NCI-H1417 treated with DMSO at 0.1 percent for 48 hours (cell line): ENCODE measurements at places on chromosomes 5 and 9.

DNA sequence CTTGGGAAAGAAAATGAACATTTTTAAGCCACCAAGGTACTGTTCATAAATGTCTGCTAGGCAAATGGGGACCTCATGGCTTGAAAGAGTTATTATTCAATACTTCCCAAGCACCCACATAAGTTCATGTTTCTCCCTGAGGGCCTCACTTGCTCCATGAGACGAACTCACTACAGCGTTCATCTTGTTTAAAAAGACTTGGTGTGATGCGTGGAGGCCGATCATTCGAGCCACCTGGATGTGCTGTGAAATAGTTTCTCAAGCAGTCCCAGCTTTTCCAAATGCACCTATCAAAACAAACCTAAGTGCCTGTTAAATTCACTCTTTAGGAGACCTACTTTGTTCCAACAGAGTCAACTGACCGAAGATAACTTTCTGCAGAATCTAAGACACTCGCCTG is 103.2 kb downstream of the LHFPL2 start:
- no peak for DNase-seq

DNA sequence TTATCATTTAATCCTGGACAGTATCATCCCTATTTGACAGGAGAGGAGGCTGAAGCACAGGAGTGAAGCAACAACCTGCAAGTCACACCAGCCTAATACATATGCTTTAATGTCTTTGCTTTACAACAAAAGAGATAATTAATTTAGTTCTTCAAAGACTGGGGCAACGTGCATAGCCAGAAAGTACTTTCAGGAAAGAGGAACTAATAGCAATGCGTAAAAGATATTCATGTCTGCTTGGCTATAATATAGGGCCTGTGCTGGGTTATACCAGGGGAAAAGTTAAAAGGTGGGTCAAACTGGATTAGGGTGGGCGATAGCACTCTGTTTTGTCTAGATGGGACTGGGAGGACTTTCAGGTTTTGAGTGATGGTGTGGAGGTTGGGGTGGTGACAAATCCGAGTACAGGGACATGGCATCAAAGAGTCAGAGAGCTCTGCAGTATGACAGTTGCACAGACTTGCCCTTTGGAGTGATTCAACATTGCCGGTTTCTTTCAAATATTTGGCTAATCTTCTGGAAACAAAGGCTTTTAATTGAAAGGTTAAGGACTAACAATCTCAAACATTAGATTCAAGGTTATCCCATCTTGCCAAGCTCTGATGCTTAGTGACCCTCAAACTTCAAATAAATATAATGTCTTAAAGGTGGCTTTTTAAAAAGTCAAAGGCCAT is 11.9 kb downstream of the DAB2 start:
- no peak for DNase-seq

DNA sequence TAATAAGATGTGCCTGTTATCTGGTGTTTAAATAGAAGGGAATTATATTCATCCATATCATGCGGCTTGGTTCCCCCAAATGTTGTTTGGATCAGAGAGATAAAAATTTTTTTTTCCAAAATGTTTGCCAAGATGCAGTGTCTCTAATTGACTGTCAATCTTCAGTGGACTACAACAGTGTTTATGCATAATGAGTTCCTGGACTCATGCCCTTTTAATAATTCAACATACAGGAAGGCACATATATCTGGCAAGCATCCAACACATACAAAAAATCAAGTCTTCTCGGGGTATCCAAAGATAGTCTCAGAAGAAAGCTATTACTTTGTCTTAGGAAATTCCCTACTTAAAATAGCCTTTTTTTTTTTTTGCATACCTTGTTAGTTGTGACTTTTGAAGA is 1534.7 kb downstream of the EFNA5 start:
- no peak for DNase-seq

DNA sequence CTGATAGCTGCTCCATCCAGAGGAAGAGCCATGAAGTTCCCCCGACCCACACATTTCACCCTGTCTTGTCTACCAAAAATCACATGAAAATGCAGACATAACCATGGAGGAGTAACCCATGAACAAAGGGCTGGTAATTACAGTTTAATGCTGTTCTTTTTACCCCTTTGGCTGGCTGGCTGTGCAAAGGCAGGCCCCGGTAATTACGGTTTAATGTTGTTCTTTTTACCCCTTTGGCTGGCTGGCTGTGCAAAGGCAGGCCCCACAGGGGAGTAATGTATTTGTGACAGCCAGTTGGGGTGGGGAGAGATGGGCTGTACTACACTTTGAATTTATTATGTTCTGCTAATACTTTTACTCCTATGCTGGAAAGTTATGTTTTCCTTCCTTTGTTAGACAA is 41.7 kb downstream of the PIK3R1 start:
- no peak for DNase-seq

DNA sequence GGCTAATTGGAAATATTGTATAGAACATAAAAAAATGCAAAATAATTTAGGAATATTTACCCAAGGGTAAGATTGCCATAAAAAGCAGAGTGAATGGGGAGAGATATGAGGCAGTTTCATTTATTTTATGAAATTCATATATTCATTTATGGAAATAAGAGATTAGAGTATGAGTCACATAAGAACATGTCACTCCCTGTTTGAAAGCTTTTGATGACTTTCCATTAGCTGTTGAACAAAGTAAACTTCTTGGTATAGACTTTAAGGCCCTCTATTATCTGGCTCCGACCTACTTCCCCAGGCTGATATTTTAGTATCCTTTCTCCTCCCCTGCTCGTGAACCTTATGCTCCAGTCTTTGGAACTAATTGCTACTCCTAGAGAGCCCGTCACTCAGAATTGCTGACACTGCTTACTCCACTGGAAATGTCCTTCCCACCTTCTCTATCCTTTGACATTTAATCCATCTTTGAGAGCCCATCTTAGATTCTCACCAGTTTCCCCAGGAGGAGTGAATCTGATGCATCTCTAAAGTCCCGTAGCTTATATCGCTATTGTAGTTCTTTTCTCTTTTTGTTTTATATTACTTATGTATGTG is 8.9 kb upstream of the ACTBL2 start:
- no peak for DNase-seq

- no peak for DNase-seq
Observed at GRCh38 chr9:98187926-98188325, 4.5 kb downstream of the CORO2A start.

- no peak for DNase-seq
Observed at GRCh38 chr9:137973829-137974416, 96.3 kb downstream of the CACNA1B start.

DNA sequence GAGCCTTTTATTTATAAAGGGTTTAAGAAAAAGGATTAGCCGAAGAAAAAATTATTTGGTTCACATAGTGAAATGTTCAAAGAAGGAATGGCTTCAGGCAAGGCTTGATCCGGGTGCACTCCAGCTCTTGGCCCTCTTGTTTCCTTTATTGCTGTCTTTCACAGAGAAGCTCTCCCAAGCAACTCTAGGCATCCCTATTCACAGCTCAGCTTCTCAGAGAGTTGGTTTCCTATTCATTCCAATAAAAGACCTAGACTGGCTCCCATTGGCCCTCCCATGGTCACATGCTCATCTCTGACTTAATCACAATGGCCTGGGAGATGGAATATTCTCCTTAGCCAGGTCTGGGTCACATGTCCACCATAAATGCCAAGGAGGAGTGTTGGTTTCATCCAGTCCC is 9.4 kb upstream of the FGFR4 start:
- no peak for DNase-seq

DNA sequence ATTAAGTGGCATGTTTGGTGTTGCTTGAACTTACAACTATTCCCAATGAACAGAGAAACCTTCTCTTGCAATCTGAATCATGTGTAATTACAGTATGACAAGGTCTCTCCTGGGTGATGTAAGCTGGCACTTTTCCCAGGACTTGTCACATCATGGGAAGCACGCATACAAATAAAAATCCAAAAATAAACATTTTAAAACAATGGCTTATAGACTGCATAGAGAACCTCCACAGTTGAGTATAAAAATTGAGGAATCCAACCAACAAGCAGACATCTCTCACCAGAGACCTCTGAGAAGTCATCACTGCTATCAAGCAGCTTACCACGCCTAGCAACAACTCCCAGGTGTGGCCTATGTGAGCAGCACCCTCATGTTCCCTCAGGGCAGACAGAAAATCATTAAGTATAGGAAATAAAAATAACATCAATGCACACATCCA is 3.9 kb downstream of the MLLT3 start:
- no peak for DNase-seq

GRCh38 chr9:110414471-110414870 is 76.8 kb upstream of the TXNDC8 start:
- DNase-seq: no peak

DNA sequence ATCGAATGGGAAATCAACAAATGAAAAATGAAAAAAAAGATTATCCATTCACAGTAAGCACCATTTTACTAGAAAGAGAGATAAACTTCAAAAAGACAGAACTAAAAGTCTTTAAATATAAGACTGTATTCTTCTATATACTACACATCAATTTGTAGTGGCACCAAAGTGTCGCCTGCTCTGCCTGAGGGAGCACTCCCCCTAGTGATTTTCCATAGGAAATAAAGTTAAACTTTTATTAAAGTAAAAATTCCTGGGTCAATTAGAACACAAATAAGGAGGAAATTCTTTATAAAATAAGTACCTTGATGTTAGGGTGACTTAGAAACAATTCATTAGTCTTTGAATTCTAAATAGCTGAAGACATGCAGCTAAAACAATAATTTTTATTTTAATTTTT is 9.7 kb downstream of the RAD1 start:
- no peak for DNase-seq

GRCh38 chr5:32949286-32949970 is 238.3 kb downstream of the NPR3 start:
- DNase-seq: no peak

GRCh38 chr9:133167096-133167730 is 3.5 kb upstream of the GBGT1 start:
- no peak for DNase-seq

DNA sequence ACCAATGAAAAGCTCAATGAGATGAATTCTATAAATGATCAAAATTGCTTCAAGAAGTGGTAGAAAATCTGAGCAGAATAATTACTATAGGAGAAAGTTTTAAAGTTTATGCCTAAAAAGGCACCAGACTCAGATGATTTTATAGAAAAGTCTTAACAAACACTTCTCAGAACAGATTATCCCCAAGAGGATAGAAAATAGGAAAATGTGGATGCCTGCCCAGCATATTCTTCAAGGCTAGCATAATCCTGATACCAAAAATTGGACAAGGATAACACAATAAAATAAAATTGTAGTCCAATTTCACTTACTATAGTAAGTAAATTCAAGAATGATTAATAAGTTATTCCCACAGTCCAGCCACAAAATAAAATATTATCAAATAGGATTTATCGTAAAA is 397.0 kb downstream of the NR2F1-AS1 start:
- DNase-seq: no peak

DNA sequence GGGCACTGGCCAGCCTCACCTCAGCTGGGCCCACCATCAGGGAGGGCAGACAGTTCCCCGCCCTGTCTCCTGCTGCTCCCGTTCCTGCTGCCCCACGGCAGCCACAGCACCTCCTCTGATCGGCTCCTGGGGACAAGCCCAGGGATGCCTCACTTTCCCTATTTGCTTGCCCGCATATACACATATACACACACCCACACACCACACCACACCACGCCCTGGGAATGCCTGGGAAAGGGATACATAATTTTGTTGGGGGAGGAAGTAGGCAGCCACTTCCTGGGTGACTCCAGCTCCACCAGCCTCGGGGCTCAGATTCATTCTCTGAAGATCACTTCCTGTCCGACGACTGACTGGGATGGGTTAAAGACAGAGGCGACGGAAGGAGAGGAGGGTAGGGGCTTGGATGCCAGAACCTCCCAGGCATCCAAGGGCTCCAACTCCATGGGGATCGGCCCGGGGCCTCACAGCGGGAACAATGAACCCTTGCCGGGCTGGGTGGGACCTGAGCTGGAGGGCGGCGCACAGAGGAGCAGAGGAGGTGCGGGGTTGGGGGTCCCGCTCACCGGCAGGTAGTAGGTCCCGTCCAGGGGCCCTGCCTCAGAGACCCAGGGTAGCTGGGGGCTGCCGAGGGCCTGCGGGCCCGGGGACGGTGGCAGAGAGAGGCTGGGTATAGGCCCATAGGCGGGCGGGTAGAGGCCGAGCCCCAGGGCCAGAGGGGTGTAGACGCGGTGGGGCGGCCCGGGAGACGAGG is 2.0 kb upstream of the MZB1 start:
- no peak for DNase-seq

DNA sequence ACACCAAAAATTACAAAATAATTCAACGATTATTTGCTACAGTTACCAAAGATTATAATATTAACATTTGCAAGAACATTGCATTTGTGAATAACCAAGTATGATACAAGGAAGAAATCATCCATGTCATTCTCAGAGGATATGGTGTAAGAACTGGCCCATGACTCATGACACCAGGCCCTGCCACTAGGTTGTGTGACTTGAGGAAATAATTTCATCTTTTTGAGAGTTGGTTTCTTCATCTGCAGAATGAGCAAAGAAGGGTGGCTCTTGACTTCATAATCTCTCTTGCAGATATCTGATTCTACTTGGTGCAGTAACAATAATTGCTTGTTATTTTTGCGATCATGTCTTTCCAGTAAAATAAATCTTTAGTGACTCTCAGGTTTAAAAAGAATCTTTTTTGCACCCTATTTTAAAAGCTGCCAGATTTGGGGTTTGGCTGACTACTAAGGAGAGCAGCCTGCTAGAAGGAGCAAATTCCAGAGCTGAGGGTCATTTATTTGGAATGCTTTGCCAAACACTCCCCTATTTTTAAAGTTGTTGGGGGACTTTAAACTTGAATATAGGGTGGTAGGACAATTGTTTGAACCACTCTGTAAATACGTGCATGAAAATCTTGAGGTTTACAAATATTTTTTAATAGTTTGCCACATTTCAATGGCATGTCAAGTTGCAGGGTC is 23.5 kb downstream of the ITGA1 start:
- DNase-seq: no peak

- no peak for DNase-seq
Observed at GRCh38 chr5:14760548-14761002, 96.1 kb downstream of the OTULIN start.

DNA sequence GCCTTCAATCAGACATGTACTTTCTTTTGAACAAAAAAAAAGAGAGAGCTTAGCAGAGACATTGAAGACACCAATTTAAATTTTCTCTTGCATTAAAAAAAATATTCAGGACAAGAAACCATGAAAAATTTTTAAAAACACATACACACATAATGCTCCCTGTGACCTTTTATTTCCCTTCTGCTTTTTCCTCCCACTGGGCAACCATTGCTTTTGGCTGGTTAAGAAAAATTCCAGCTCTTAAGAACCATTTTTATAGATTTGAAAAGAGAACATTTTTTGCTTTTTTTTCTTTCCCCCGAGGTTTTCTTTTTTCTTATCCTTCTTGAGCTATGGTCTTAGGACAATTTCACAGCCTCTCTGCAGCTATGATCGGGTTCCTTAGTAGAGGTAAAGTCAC is 6.1 kb upstream of the HMHB1 start:
- DNase-seq: no peak
